Occipital lobe (tissue), 3 donors: ENCODE measurements at places on chromosomes 2 and 18. TPM values are rescaled to one million over a fixed set of nuclear protein-coding genes. Genes with fewer than 3 reads are reported as not detected.

GRCh38 chr2:134070281-134070741 lies 183.6 kb upstream of the MGAT5 start:
- no peak for DNase-seq

DNA sequence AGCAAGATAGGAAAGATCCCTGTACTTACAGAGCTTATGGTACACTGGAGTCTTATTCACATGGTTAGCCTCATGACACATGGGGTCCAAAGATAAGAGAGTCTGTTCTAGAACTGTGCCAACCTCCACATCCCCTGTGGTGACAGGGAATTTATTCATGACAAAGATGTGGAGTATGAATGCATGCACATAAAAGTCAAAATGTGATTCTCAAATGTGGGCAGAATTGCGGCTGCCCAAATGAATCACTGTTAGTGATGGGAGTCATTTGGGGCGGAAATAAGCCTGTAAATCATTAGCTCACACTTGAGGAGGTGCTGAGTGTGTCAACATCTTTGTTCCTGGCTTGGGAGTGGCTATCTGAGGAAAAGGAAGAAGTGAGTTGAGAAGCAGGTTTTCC lies 560.6 kb downstream of the SLC4A3 start:
- DNase-seq: no peak

DNA sequence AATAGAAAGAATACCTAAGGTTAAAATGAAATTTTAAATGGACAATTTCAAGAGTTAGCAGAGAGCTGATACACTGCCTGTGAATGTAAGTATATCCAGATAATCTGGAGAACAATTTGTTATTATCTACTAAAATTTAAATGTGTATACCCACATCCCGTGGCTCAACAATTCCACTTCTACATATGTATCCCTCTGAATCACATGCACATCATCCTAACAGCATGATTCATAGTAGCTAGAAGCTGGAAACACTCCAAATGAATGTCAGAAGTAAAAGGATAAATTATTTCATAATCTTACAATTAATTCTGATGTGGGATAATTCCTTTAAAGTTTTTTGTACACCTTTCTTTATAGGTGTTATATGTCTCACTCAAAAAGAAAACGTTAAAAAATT lies 87.9 kb downstream of the CNTNAP5 start:
- DNase-seq: no peak

- DNase-seq: no peak
These were observed 171.0 kb downstream of the DNER start for GRCh38 chr2:229543176-229543873.

RFTN2 gene
- 29.9 TPM for total RNA-seq

THUMPD2 gene
- total RNA-seq: 30.3 TPM

DNAJC10 gene
- total RNA-seq: 61.9 TPM

ID2 gene
- total RNA-seq: 314 TPM

FAM124B gene
- 7.8 TPM for total RNA-seq
